ENCODE measurements at places on chromosomes 7 and 10. TPM values are rescaled to one million over a fixed set of nuclear protein-coding genes. Genes with fewer than 3 reads are reported as not detected.

C7orf57 gene
- total RNA-seq, result 0.11 TPM

NPSR1 gene
- total RNA-seq, result not detected

LHFPL3 gene
- total RNA-seq, result not detected

AQP1 gene
- total RNA-seq, result 6.4 TPM

SORBS1 gene
- total RNA-seq, result 3.9 TPM

GJD4 gene
- not detected for total RNA-seq

HOGA1 gene
- 0.18 TPM for total RNA-seq

MAGI2 gene
- total RNA-seq, result 2.7 TPM

LIPN gene
- total RNA-seq, result not detected

RPEL1 gene
- total RNA-seq, result 0.13 TPM

CPN1 gene
- not detected for total RNA-seq

OR13A1 gene
- not detected for total RNA-seq

PRPS1L1 gene
- total RNA-seq, result not detected

ADRB1 gene
- 0.13 TPM for total RNA-seq

GGCT gene
- total RNA-seq, result 37.2 TPM

ZPBP gene
- total RNA-seq, result not detected

ECD gene
- total RNA-seq, result 29.9 TPM

ACSL5 gene
- 22.7 TPM for total RNA-seq

SEMA3D gene
- 0.95 TPM for total RNA-seq

ADAP1 gene
- 1.8 TPM for total RNA-seq

TET1 gene
- 0.21 TPM for total RNA-seq

FLNC gene
- total RNA-seq, result 133 TPM

IFIT3 gene
- 4.8 TPM for total RNA-seq

RPP38 gene
- 13.2 TPM for total RNA-seq

ACHE gene
- 0.81 TPM for total RNA-seq

NME8 gene
- total RNA-seq, result not detected

SPDYE16 gene
- not detected for total RNA-seq

HYAL4 gene
- 0.20 TPM for total RNA-seq

LRRC18 gene
- not detected for total RNA-seq

Measured in pulmonary artery endothelial cell (primary cell).